H4 (cell line): ENCODE measurements at places on chromosomes 2 and 18.

DNA sequence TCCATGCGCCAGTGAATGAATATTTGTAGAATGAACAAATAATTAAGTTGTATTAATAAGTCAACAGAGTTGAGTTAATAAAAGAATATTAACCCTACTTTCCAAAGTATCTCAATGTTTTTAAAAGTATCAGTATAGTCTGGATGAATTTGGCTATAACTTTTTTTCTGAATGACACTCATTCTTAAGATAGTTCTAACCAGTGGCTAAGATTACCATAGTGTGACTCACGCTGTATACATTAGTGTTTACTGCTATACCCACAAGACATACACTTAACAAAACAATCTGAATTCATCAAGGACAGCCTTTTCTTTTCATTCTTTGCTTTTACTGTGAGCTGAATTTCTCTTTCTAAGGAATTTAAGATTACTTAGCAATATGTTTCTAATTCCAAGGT is 77.0 kb upstream of the PDE1A start:
- peak; percentile 12 for DNase-seq

- no peak for DNase-seq
These were observed 146.1 kb upstream of the SATB2 start for GRCh38 chr2:199603721-199604291.

GRCh38 chr2:143280097-143280757 is 151.0 kb downstream of the ARHGAP15 start:
- DNase-seq, result no peak

DNA sequence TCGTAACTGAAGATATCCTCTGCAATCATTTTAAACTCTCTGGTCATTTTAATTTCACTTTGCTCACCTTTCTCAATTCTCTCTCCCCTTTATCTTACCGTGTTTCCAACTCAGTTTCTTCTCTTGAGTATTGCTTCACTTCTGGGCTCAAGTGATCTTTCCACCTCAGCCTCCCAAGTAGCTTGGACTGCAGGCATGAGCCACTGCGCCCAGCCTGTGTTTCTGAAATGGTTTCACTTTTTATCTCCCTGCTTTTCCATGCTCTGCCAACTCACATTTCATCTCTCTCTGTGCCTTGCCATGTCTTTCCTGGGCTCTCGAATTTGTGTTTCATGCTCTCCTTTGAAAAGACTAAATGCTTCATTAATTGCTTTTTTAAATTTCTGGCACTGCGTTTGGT is 30.5 kb upstream of the TMEM131 start:
- DNase-seq, result no peak

GRCh38 chr2:38599706-38600105 is 3.0 kb downstream of the HNRNPLL start:
- no peak for DNase-seq

GRCh38 chr2:79936715-79937114 is 367.8 kb downstream of the LRRTM1 start:
- DNase-seq, result no peak

- DNase-seq, result peak; percentile 59
These were observed 12.7 kb upstream of the FHOD3 start for GRCh38 chr18:36284671-36285295.

- no peak for DNase-seq
These were observed 1112.7 kb upstream of the NRXN1 start for GRCh38 chr2:52144590-52144989.

GRCh38 chr2:105801961-105802360 is 57.2 kb downstream of the NCK2 start:
- no peak for DNase-seq

- no peak for DNase-seq
These were observed 312.9 kb upstream of the CDH19 start for GRCh38 chr18:66916834-66917233.

DNA sequence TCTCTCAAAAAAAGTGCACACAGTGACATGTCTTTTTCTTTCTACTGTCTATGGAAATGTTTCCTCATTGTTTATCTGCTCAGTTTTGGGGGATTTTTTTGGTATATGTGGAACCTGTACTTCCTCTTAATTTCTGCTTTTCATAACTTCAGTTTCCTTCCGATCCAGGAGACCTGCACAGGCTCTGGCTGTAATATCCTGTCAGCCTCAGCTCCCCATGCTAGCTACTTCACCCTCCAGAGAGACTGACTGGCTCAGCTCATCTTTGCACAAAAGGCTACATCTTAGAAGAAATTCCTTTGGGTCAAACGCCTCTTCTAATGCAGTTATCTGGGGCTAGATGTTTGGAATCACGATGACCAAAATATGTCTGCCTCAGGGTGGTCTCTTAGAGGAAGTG is 378.4 kb downstream of the RND3 start:
- DNase-seq, result no peak

DNA sequence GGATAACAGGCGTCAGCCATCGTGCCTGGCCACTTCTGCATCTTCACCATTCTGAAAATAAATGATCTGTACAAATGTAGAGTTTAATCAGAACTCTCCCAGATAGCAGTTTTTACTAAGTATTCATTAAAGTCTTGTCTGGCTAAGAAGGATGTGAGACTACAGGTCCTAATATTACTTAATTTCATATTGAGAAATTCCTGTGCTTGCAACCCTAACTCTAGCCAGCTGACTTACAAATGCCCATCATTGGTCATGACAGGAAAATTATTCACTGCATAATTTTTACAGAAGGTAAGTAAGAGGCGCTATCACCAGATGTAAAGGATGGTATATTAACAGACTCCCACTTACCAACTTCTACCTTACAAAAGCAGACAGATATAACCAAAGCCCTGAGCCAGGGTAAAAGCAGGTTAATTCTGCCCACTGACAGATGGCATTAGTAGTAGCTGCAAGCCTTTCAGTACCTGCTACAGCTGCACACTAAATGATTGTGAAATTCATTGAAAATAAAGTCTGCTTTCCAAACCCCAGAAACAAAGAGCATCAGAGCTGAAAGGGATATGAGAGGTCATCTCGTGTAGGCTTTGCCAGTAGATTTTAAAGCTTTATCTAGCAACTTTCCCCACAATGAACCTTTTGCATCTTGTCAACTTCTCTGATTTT is 271.3 kb upstream of the STON1 start:
- no peak for DNase-seq

DNA sequence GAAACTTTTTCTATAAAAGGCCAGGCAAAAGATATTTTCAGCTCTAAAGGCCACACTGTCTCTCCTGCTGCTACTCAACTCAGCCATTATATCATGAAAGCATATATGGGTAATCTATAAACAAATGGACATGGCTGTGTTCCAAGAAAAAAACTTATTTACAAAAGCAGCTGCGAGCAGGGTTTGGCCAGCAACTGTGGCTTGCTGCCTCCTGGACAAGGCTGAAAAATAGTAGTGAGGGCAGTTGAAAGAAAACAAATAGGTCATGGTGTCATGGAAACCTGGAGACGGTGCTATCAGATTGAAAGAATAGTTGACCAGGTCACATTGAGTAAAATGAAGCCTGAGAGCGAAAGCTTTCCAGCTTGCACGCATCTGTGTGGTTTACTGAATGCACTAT is 89.2 kb upstream of the LRATD1 start:
- peak; percentile 30 for DNase-seq

GRCh38 chr2:144137705-144138428 is 382.1 kb downstream of the ZEB2 start:
- no peak for DNase-seq

- DNase-seq, result no peak
These were observed 750.0 kb upstream of the ID2 start for GRCh38 chr2:7931808-7932207.

- no peak for DNase-seq
These were observed 27.9 kb upstream of the ASNSD1 start for GRCh38 chr2:189633392-189633811.

DNA sequence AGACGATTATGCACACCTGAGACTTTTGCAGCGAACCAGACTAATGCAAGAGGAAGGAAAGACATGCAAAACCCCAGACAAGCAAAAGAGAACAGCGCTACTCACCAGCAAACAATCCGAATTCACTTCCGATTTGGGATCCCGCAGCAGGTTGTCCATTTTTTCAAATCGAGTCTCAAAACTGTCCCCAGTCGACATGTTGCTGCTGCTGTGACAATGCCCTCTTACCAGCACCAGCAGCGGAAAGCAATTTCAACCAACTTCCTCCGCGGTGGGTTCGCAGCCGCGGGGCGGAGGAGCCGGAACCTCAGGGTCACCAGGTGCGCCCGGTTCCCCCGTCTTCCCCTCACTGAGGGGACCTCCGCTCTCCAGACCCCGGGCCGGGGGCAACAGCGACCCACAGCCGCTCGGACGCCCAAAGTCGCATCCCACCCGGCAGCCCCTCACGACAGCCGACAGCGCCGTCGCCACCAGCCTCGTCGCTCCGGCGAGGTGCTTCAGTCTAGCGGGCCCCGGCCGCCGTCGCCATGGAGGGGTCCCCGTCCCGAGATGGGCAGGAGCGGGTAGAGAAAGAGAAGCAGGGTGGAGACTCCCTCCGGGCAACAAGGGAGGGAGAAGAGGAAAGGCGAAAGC is 784 bp downstream of the ROCK1 start:
- peak; percentile 8 for DNase-seq
